ENCODE measurements at places on chromosomes 3 and 15.

DNA sequence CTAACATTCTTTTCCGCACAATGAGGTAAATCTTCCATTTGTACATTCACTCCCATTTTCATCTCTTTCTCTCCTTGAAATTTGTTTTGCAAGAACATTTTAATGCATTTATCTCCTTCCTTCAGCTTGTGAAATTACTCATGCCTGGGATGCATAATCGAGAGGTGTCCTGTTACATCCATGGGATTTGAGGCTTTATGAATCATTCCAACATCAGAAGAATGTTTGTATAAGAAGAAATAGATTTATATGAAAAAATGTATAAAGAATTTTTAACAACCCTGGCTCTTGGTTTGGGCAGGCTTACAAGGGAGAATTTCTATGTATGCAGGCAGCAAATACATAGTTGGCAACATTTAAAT lies 93.2 kb upstream of the MBNL1 start:
- DNase-seq, result no peak

DNA sequence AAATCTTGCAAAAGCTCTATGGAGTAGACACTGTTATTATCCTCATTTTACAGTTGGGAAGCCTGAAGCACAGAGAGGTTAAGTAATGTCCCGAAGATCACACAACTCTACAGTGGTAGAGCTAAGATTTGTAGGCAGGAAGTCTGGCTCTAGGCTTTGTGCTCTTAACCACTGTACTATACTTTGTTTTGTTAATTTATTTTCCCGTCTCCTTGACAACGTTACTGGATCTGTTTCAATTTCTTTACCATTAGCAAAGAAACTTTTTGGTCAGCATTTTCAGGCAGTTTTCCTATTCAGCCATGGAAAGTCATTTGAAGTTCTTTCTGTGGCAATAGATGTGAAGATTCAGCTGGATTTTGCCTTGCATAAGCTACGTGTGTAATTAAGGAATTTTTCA lies 51.7 kb downstream of the OTOL1 start:
- no peak for DNase-seq

GRCh38 chr3:24237971-24238706 lies 256.5 kb downstream of the THRB start:
- DNase-seq, result peak; percentile 8

- DNase-seq, result no peak
Observed at GRCh38 chr15:89991312-89991711, 9.8 kb upstream of the ZNF710 start.

DNA sequence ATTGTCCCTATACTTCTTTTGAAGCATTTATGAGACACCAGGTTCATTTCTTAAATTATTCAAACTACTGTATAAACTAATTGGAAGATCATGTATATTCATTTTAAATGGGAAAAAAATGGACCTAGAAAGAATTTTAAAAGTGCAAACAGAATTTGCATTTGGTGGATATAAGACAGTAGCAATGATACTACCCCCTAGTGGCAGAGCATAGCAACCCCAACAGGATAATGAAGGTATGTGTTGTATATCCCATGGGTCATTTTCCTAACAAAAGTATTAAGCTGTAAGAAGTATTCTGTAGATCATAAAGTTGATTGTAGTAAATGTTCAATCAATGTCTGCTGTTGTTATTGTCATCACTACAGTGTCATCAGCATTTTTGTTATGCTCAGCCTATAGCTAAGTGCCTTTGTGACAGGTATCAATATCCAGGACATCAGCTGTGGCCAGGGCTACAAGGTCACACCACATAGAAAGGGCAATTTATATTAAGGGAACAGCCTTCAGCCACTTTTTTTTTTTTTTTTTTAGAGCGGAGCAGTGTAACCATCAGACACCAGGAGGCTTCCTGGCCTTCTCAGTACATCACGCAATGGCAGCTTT lies 175.8 kb downstream of the FOXB1 start:
- DNase-seq, result peak; percentile 48

DNA sequence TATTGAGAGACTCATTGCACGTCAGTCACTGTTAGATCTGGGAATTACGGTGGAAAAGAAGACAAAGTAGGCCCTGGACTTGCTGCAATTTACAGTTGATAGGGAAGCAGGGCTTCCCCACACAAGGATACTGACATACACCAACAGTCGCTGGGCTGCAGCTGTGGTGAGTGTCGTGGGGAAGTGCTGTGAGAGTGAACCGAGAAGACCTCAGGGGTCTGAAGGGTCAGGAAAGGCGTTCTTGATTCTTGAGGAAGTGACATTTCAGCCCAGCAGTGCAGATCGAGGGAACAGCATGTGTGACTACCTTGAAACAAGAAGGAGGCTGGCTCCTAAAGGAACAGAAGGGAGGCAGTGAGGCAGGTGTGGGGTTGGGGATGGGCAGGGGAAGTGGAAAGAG lies 22.5 kb downstream of the MYZAP start:
- DNase-seq, result no peak

DNA sequence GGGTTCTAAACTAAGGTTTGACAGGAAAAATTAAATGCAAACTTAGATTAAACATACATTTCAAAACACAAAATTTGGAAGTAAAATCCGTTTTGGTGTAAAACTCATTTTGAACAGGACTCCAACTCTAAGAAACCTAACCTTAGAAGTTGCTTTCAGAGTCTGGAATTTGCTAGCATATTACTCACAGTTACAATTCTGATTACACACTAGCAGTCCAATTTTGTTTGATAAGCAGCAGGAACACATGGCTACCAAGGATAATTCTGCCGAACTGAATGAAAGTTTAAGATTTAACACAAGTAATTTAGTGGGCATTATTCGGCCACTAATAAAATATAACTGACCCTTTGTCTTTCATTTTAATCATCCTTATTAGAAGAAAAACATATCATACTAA lies 49.6 kb downstream of the FRMD5 start:
- no peak for DNase-seq

- no peak for DNase-seq
Observed at GRCh38 chr3:181425074-181425473, 286.7 kb upstream of the SOX2 start.

GRCh38 chr15:91252322-91252721 lies 152.3 kb downstream of the SV2B start:
- DNase-seq, result no peak

GRCh38 chr3:159627229-159627628 lies 361.4 kb upstream of the IL12A start:
- no peak for DNase-seq

- DNase-seq, result no peak
Observed at GRCh38 chr15:83472151-83472550, 25.0 kb downstream of the SH3GL3 start.

DNA sequence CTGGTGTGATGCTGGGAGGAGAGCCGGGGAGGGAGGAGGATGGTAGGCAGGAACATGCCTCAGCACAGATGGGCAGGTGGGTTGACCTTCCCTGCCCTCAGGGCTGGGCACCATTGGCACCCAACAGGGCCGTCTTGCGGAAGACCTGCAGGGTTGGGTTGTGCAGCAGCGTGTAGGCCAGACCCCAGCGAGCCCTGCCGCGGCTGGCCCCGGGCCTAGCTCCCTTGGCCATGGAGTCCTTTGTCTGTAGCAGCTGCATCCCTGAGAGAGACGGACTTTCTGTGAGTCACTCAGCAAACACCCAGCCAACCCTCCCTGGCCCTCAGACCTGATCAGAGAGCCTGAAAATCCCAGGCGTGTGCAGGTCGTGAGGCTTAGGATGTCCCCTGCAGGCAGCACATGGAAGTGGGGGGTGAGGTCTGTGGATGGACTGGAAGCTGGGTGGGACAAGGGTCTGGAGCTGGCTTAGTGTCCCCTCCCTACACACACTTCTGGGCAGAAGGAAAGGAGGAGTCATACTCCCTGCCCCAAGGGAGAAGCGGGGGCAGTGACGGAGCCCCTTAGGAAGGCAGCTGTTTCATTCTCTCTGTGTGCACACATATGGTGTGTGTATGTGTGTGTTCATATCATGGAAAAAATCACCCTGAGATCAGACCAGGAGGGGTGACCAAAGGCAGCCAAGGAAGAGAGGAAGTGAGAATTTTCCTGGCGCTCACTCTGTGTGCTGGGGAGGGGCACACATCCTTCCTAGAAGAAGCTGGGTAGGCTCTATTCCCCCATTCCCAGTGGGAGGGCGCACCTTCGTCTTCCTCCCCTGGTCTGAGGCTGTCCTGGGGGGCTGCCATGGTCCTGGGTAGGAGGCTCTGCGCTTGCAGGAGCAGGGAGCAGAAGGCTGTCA lies 6.7 kb downstream of the ISLR start:
- no peak for DNase-seq

DNA sequence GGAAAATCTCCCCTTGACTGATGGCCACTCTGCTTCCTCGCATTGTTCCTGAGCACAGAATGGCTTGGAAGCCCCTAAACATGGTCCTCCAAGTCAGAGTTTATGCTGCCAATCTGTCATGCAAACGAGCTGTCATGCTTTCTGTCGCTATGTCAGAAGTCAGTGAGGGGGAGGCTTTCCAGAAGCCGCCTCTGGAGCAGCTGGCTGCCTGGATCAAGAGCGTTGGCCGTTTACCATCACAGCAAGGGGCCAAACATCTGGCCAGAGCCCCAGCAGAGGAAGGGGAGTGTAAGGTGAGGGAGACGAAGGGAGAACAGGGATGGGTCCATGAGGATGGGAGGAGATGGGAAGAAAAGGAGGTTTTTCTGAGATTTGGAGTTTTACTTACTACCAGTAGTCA lies 372.6 kb upstream of the NR2F2 start:
- DNase-seq, result no peak

DNA sequence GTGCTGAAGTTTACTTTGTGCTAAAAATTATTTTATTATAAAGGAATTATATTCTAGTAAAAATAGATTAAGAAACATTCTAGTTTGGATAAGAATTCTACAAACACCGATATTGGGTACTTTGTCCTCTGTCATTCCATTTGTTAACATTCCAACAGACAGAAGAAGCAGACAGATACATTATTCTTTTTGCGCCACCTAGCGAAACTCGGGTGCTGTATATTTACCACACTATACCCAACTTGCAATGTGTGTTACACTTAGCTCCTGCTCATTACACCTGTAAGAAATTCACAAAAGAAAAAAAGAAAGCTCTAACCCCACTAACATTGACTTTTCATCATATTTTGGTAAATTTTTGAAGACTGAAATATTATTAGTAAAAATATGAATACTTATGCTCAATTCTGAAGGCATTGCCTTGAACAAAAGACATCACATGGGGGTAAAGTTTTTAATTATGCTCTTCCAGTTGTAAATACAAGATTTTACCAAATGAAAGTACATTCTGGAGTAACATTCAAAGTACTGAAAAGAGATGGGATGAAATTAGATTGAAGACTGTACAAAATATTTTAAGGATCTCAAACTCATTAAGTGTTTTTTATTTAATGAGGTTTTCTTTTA lies 136.5 kb upstream of the MLF1 start:
- peak; percentile 6 for DNase-seq
